ENCODE measurements at places on chromosomes 7 and 10.

GRCh38 chr7:131057794-131058070 lies 269.9 kb upstream of the MKLN1 start:
- DNase-seq, result no peak

- DNase-seq, result no peak
These were observed 34.5 kb downstream of the PPP1R3C start for GRCh38 chr10:91598211-91598977.

- DNase-seq, result no peak
These were observed 5.4 kb downstream of the GPRIN2 start for GRCh38 chr10:46550795-46551700.

- DNase-seq, result no peak
These were observed 16.4 kb downstream of the NACAD start for GRCh38 chr7:45072131-45073030.

- no peak for DNase-seq
These were observed 155.7 kb upstream of the TNS3 start for GRCh38 chr7:47737601-47738000.

DNA sequence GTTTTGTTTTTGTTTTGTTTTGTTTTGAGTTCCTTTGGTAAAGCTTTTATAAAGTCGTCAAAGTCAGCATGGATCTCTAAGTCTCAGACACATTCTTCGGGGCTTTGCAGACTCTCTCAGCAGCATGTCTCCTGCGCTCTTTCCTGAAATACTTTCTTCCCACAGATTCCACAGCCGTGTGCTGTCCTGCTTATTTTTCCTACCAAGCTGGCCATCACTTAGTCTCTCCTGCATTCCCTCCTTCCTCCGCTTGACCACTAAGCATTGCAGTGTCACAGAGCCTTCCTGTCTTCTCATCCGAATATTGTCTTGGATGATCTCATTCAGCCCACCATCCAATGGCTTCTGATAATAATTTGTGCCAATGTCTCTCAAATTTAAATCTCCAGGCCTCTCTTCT lies 434.3 kb upstream of the C7orf33 start:
- no peak for DNase-seq

DNA sequence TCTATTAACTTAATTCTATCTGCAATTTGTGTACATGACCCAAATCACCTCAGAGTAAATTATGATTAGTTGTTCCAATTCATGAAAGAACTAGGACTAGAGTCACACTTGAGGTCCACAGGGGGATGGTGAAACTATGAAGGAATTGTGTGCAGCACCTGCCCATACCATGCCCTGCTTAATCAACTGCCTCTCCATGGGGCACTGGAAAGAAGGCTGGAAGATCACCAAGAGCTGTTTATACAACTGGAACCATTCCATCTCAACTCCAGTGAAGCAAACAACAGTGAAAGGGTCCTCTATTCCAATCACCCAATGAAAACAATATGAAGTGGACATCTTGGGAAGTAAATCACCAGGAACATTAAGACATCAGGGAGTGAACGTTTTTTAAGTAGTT lies 98.7 kb upstream of the SEMA3D start:
- DNase-seq, result no peak

- DNase-seq, result no peak
These were observed at the start of gene PBLD for GRCh38 chr10:68332259-68333057. TSS of gene PBLD (minus strand) at chr10:68332928. CDS start at chr10:68306844, 26,084 bp downstream.
